Small intestine (tissue), 16 donors: ENCODE measurements at places on chromosomes 16 and 17. TPM values are rescaled to one million over a fixed set of nuclear protein-coding genes. Genes with fewer than 3 reads are reported as not detected.

The WNT3 gene
- polyA plus RNA-seq, result 5.4 TPM

The HOXB9 gene
- polyA plus RNA-seq, result 16.7 TPM

The STH gene
- polyA plus RNA-seq, result not detected

The NPIPA8 gene
- 2.5 TPM for polyA plus RNA-seq

The PKD1 gene
- 10.5 TPM for polyA plus RNA-seq

The SHPK gene
- polyA plus RNA-seq, result 21.9 TPM

GRCh38 chr17:47744168-47745036 lies 11.4 kb downstream of the TBX21 start:
- no peak for DNase-seq

DNA sequence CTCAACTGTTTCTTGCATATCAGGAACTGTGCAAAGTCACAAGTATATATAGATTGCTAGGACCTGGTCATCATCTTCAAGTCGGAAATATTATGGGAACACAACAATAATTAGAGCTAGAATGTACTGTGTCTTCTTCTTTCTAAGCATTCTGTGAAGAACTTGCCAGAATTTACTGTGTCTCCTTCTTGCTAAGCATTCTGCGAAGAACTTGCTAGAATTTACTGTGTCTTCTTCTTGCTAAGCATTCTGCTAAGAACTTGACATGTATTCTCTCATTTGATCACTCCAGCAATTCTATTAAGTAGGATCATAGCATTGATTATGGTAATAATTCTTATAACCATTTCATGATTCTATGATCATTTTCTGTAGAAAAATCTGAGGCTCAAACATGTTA lies 231.7 kb downstream of the FOXL1 start:
- DNase-seq, result no peak

DNA sequence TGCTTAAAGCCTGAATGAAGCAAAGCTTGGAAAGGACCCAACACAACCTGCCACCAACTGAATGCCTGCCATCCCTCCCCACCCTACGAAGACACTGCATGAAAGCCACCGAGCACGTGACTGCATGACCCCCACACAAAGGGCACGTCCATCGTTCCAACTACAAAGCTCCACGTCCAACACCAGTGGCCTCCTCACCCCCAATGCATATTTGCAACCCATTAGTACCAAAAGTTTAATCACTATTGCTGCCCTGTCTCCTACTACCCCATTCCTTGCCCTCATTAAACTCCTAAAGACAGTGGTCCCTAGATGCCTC lies 43.4 kb downstream of the ANKRD11 start:
- DNase-seq, result no peak

- DNase-seq, result no peak
Measured at GRCh38 chr16:14354561-14355351, 275.3 kb downstream of the PARN start.

- no peak for DNase-seq
Measured at GRCh38 chr16:72203401-72203800, 31.4 kb upstream of the PMFBP1 start.

DNA sequence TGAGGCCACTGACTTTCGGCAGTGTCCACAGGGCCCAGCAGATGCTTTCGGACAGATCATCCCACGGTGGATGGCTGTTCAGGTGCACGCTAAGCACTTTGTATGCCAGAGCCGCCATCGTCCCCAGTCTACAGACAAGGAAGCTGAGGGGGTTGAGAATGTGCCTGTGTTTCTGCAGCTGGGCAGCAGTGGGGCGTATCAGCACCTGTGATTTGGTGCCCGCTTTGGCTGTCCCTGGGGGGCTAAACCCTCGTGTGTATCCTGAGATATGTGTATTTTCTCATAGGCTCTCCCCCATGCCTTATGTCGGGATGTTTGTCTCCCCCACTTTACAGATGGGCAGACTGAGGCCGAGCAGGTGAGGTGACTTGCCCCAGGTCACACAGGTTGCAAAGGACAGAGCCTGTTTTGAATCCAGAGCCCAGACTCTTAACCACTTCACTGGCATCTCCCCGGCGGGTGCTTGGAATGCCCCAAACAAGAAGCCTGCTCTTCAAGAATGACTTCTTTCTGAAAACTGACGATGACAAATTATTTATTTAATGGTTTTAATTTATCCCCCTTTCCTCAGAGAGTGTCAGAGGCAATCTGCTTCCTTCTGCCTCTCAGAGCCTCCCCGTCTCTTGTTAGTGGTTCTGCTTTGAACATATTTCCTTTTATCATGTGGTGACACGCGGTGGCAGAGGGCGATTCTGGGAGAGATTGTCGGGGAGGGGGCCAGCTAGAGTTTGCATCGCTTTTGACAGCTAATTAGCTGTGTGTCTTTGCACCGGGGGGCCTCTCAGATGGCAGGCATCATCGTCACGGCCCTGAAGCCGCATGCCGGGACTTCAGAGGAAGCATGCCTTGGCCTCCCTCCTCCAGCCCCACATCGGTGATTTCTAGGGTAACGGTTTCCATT lies 149.6 kb upstream of the CIBAR2 start:
- no peak for DNase-seq

DNA sequence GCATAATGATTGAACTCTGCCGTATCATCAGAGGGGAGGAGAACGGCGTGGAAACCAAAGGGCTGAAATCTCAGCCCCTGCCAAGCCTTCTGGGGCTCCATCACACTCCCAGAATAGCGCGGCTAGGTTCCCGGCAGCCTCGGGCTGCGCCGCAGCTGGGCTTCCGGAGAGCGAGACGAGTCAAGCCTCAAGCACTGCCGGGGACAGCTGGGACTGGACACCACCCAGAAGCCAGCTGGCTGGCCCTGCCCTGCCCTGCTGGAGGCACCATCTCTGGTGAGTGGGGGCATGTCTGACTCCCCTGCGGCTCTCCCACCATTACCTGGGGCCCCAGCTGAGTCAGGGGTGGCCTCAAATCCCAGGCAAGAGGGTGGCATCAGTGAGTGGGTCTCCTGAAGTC lies 7.2 kb upstream of the GPRC5C start:
- DNase-seq, result no peak

- DNase-seq, result no peak
Measured at GRCh38 chr17:57927048-57927723, 28.0 kb downstream of the CUEDC1 start.

DNA sequence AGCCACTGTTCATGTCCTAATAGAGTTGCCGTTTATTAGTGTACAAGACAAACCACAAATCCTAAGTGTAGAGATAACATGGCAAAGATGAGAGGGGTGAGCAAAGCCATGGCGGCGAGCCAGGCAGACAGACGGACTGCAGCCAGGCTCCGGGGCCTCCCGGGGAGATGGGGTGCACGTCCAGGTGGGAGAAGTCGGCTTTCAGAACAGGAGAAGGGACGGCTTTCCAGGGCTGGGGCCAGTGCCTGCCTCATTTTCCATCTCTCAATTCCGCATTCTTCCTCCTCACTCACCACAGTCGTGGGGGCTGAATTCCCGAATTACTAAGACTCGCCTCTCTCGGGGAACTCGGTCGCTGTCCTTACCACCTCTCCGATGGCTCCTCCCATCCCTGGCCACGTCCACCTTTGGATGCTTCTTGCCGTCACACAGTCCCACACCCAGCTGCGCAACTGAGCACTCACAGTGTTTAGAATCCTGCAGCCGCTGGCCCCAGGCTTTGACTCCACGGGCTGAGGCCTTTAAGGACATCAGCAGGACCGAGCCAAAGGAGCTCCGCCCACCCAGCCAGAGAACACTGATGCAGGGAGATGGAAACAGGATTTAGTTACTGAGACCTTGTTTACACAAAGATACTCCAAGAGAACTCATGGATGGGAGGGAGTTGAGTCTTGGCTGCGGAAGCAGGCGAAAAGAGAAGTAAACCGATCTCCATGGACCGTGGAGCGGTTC lies 59.7 kb downstream of the RNF112 start:
- DNase-seq, result peak; percentile 38
